Stimulated activated CD8-positive, alpha-beta memory T cell treated with anti-CD3 and anti-CD28 coated beads, Interleukin-12 subunit alpha, Interleukin-12 subunit beta, amount 100 ng/mL, for 4 hours (primary cell): ENCODE measurements at places on chromosomes 16 and 17.

DNA sequence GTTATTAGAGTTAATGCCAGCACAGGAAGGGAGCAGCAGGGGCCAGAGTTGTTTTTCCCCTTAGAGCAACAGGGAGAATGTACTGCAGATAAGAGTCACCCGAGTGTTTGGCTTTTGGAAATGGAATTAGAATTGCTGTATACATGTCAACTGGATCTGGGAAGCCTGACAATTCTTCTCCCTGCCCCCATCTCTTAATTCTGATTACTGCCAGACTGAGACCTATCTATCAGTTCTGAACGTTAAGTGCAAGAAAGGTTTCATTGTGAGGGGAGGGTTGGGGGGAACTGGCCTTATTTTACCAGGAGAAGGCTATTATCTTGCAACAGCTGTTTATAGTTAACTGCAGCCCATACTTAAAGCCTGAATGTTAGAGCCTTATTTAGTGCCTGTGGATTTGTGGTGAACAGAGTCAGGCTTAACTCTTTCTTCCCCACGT lies 424.5 kb upstream of the CDH11 start:
- no peak for DNase-seq

- DNase-seq = no peak
These were observed 26.9 kb upstream of the HLF start for GRCh38 chr17:55237841-55238178.

DNA sequence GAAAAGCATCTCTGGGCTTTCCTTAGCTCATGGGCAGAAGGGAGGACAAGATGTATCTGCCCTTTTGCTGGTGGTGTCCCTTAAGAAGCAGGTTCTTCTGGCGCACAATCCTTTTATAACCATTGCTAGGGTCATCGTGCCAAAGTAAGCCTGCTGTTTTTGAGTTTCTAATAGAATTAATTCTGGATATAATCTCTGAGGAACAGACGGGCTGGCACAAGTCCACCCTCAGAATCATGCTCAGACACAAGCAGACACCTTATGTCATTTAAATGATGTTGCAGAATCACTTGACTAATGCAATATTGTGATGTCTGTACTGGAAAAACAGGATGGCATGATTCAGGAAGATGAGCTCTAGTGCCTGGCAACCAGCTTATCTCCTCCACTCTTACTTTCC lies 18.8 kb upstream of the MMD start:
- DNase-seq = no peak

DNA sequence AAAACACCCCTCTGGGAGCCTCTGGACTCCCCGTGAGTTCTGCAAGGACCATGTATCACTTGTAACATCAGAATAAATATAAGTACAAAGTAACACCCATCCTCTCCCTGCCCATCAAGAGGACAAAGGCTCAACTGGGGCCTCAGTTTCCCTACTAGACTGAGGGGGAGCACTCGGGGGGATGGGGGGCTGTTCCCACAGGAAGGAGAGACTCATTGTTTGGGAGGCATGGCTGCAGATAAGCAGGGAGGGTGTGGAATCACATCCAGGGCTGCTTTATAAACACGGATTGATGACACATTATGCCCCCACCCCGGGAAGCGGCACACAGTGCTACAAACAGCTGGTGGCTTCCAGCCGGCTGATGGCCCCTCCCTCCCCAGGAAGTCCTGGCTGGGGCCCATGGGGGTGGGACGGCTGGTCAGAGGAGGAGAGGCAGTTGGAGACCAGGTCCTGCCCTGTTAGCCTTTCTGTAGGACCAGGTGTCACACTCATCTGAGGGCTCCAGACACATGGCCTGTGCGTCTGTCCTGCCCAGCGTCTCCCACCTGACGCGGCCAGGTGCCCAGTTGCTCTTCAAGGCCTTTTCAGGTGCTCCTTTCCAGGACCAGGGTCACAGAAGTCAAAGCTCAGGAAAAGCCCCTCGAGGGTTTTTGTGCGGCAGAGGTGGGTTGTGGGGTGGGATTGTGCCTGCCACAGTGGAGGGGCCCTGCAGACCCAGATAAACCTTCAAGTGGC lies 1.3 kb upstream of the MPG start:
- no peak for DNase-seq

DNA sequence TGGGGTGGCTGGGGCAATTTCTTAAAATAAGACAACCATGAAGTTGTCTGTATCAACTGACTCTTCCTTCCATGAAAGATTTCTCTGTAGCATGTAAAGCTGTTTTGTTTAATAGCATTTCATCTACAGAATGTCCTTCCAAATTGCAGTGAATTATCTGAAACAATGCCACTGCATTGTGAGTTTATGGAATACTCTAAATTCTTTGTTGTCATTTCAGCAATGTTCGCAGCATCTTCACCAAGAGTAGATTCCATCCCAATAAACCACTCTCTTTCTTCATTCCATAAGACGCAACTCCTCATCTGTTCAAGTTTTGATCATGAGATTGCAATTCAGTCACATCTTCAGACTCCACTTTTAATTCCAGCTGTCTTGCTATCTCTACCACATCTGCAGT lies 54.6 kb downstream of the CPPED1 start:
- no peak for DNase-seq
